Kasumi-1 (cell line): ENCODE measurements at places on chromosomes 2 and 18.
A peak's percentile ranks its signal among the peaks of the same experiment; 100 is the strongest.

GRCh38 chr2:151119374-151119773, 142.3 kb downstream of the RBM43 start:
- DNase-seq: no peak

GRCh38 chr2:151267537-151267936, 5.9 kb upstream of the RBM43 start:
- no peak for DNase-seq

DNA sequence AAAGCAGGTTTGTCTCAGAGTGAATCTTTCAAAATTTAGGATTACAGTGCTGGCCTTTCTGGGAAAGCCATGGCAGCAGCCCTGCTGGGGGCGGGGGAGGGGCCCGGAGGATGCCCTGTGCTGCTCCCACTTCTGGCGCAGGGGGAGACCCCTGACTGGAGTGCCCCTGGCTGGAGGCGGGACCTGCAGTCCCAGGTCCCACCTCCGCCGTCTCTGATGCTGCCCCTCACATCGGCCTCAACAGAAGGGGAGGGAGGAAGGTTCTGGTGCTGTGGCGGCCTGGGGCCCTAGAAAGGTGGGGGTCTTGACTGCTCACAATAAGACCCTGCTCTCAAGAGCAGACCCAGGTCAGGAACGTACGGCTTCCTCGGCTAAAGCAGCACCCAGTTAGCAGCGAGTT, 216.4 kb downstream of the TWIST2 start:
- no peak for DNase-seq

- no peak for DNase-seq
Measured at GRCh38 chr2:72011791-72012190, 135.9 kb downstream of the CYP26B1 start.

DNA sequence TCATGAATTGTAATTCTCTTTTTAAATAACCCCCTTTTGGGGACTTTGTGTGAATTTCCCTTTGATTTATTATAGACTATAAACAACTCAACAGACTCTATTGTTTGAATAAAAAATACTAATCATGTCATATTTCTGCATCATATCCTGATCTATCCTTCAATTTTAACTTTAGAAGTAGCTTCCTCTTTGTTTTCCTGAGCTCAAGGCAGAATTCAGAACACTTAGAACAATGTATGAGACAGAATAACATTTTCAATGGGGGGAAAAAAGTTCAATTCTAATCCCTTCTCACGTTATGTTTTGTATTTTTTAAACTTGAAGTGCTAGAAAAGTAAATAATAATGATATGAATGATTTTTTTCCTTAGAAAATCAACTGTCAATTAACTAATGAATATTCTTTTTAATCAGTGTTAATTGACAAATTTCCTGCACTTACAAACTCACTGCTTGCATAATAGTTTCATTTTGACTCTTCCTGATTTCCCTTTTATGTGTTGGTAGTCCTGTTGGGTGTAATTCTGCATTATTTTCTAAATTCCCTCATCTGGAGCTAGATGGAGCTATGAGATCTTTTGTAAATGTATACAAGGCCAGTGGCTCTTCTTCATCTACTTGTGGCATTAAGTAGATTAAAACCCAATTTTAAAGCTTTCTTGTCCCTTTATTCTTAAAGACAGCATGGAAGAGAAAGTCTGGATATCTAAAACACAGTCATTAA, 326.1 kb downstream of the PARD3B start:
- DNase-seq: peak; percentile 0
